GM03348 (cell line): ENCODE measurements at places on chromosomes 16 and 17.
A peak's percentile ranks its signal among the peaks of the same experiment; 100 is the strongest.

- no peak for DNase-seq
Observed at GRCh38 chr17:65166787-65167186, 29.6 kb downstream of the RGS9 start.

DNA sequence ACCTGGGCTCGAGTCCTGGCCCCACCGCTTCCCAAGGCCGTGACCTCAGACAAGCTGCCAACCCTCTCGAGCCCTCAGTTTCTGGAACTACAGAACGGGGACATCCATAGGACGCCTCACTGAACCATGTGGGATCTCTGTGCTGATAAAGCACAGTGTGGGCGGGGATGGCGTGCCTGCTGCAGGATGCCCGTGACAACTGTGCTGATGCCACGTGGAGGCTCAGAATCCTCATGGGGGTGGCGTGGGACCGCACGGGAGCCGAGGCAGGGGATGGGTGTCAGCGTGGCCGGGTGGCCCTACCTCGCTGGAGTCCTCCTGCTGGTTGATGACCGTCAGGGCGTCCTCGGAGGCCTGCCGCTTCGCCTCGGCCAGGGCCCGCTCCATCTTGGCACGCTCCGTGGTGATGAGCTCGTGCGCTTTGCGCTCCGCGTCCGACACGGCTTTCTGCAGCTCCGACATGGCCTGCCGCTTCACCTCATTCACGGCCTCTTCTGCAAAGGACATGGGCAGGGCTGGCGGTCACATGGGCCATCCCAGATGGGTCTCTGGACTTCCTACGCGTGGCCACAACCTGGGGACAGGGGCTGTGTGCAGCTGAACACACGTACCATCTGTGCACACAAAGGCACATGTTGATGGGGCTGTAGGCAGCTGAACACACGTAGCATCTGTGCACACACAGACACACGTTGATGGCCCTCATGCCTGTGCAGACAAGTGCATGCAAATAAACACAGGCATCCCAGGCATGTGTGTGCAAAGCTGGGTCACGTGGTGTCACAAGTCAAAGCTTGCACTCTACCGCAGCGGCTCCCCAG lies 12.7 kb upstream of the PABPN1L start:
- no peak for DNase-seq

- no peak for DNase-seq
Observed at GRCh38 chr17:78264590-78264989, 33.2 kb downstream of the TMEM235 start.

GRCh38 chr16:81996664-81997509 lies 14.4 kb downstream of the SDR42E1 start:
- peak; percentile 71 for DNase-seq

DNA sequence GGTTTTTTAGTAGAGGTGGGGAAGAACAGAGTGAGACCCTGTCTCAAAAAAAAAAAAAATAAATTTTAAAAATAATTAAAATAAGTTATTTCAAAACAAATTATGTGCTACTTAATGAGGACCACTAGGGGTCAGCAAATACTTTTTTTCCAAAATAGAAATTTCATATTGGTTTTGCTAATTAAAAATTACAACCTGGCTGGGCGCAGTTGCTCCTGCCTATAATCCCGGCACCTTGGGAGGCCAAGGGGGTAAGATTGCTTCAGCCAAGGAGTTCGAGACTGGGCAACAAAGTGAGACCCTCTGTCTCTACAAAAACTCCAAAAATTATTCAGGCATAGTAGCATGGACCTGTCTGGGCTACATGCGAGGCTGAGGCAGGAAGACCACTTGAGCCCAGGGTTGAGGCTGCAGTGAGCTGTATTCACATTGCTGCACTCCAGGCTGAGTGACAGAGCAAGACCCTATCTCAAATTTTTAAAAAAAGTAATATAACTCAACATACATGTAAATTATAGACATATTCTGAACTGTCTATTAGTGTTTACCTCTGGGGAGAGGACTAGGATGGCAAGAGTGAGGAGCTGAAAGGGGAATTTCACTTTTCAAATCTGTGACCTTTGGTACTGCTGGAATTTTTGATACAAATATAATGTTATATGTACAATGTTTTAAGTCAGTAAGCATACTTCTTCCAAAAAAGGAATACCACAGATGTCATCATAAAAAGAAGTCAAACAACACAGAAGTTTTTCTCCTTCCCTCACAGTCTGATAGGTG lies 8.1 kb downstream of the MEIOB start:
- peak; percentile 27 for DNase-seq

GRCh38 chr17:62898239-62898864 lies 67.7 kb upstream of the TANC2 start:
- peak; percentile 58 for DNase-seq

DNA sequence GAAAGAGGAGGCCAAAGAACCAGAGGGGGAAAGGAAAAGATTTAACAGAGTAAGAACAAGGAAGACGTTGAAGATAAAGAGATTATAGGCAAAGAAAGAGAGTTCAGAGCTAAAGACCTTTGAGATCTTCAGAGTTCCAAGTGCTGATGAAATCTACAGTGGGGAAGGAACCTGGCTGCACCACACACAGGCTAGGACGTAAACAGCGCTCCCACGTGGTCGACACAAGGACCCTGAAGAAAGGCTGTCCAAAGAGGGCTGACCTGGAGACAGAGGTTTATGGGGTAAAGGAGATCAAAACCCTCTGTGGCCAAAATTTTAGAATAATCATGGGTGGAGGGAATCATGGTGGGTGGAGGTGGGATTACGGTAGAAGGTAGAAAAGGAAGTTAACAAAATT lies 121.6 kb downstream of the PMP22 start:
- DNase-seq, result no peak

DNA sequence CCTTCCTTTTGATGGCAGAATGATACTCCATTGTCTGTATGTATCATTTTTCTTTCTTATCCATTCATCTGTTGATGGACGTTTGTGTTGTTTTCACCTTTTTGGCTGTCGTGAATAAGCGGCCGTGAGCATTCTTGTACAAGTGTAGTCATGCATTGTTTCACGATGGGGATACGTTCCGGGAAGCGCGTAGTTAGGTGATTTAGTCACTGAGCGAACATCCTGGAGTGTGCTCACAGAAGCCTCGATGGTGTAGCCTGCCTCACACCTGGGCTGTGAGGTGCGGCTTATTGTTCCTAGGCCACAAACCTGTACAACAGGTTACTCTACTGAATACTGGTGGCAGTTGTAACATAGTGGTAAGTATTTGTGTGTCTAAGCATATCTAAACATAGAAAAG lies 136.5 kb downstream of the CMIP start:
- DNase-seq, result no peak

DNA sequence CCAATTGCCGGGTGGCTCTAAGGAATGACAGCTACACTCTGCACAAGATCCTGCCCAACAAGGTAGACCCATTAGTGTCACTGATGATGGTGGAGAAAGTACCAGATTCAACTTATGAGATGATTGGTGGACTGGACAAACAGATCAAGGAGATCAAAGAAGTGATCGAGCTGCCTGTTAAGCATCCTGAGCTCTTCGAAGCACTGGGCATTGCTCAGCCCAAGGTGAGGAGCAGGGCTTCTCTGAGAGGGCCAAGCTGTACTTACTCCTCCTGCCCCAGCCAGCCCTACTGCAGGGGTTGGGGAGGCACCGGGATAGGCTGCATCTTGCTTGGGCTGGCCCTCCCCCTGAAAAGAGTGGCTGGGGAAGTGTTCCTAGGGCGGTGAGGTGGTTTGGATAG lies 2.8 kb upstream of the FTSJ3 start:
- DNase-seq, result no peak

GRCh38 chr16:11283820-11284248 lies 2.7 kb upstream of the PRM1 start:
- DNase-seq, result no peak

- peak; percentile 95 for DNase-seq
Observed at GRCh38 chr17:29591737-29592608, 959 bp upstream of the ANKRD13B start.

DNA sequence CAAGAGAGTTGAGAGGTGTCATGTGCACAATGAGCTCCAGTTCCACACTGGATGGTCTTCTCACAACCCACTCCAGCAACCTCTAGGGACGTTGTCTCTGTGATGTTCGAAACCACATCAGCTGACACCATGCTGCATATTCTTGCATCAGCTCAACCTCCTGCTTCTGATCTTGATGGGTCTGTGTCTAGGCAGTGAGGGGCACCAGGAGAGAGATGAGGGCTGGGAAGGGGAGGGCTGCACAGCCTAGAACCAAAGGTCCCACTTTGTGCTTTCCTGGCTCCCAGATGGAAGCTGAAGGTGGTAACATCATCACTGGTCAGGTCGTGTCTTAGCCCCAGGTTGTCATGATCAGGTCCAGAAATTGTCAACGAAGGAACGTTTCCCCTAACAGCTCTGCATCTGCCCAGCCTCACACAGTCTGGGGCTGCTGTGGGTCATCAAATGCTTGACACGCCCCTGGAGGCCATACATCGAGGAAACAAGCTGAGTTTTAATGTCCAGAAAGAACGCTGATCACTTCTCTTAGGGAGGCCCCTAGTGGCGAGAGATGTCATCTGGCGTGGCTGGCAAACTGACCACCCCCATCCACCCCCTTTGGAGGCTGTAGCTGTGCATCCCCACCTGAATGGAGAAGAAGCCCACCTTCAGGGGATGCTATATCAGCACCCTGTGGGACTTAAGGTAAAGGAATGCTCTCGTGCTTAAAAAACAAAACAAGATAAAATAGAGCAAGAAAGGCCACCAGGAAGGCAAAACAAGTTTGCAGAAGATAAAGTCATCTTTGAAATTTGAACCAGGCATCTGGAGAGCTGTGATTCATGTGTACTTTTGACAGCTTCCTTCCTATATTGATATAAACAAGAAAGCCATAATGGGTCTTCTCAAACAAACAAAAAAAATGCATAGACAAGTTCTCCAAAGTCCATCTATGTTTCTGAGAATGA lies 58.3 kb downstream of the WIPI1 start:
- DNase-seq, result peak; percentile 88

GRCh38 chr17:38511150-38512108 lies 83.2 kb downstream of the ARHGAP23 start:
- DNase-seq, result peak; percentile 83

- DNase-seq, result no peak
Observed at GRCh38 chr16:68754084-68754792, 17.1 kb downstream of the CDH1 start.

DNA sequence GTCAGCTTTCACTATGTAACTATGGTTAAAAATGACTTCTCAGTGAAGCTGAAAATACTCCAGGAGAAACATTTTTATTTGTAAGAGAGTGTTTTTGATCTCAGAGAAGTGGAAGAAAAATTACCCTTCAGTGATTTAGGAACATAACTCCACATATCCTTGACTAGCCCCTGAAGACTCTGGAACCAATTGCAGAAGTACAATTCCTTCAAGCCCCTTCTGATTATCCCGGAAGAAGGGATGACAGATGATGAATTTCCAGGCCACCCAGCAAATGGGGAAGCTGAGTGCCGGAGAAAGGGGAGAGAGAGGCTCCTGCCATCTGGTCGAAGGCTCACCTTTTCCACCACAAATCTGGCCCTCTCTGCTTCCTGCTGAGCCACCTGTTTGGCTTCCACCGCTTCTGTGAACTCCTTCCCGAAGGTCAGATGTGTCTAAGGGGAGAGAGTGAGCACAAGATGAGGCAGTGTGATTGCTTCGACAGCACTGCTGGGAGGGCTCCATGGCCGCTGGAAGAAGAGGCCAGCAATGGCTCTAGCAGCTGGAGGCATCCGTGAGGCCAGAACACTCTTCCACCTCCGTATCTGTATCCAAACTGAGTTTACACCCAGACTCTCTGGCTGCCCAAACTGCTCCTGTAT lies 8.1 kb downstream of the PHB1 start:
- no peak for DNase-seq

GRCh38 chr16:85222155-85222863 lies 110.0 kb upstream of the CIBAR2 start:
- no peak for DNase-seq

DNA sequence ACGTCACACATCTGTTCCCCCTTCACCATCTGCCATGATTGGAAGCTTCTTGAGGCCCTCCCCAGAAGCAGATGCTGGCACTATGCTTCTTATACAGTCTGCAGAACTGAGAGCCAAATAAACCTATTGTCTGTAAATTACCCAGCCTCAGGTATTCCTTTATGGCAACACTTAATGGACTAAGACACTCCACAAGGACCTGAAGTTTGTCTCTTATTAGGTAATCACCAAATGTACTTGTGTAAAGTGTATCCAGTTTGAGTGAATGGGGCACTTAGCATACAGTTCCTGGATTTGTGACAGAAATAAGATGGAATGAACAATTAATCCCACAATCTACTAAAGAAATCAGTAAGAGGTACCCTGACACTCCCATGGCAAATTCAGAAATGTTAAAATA lies 105.3 kb downstream of the SLC39A11 start:
- no peak for DNase-seq

GRCh38 chr17:18157354-18157985 lies 26.2 kb upstream of the ALKBH5 start:
- DNase-seq, result no peak

DNA sequence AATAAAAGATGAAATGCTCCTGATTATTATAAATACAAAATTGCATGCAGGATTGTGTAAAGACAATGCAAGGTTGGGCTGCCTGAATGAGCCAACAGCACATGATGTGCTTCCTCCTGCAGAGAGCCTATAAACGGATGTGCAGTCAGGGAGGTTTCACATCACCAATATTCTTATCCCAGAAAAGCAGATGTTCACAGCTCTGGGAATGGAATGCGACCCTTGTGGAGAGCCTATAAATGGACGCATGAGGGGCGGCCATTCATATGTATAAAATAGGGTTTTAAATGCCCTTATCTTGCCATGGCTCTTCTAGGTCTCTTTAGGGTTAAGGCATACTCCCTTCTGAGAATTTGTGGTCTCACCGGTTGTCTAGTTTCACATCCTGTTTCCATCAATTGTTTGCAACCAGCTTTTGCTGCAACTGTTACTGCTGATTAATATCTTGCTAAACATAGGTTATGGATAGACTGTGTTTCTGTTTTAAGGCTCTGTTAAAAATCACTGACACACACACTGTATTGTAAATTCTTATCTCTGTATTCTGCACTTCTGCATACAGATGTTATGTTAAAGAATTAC lies 31.9 kb downstream of the SLFN11 start:
- DNase-seq, result no peak

DNA sequence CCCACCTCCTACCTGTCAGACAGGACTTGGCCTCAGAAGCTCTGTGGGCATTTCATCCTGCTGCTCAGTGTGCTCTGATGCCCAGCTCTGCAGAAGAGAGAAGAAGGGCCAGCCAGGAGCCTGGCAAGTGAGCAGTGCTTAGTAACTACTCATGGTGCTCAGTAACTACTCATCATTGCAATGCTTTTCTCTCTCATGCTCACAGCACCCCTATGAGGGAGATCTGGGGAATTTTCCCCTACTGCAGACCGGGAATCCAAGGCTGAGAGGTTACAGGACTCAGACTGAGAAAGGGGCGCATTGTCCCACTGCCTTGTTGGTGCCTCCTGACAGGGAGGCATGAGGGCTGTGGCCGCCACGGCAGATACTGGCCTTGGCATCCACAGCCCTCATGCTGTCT lies 261.1 kb downstream of the C16orf95 start:
- peak; percentile 52 for DNase-seq

GRCh38 chr17:78725448-78726021 lies 56.5 kb downstream of the CYTH1 start:
- no peak for DNase-seq

GRCh38 chr17:42651392-42651791 lies 7.7 kb upstream of the TUBG2 start:
- no peak for DNase-seq
